ENCODE measurements at places on chromosomes 11 and 22. TPM values are rescaled to one million over a fixed set of nuclear protein-coding genes. Genes with fewer than 3 reads are reported as not detected.

The CASP5 gene
- not detected for polyA plus RNA-seq

The TRIOBP gene
- polyA plus RNA-seq = 24.7 TPM

The MPPED2 gene
- 1.5 TPM for polyA plus RNA-seq

The RFPL1 gene
- polyA plus RNA-seq = not detected

The C22orf31 gene
- polyA plus RNA-seq = not detected

The WNT11 gene
- polyA plus RNA-seq = 4.8 TPM

The ELMOD1 gene
- polyA plus RNA-seq = 2.4 TPM

DNA sequence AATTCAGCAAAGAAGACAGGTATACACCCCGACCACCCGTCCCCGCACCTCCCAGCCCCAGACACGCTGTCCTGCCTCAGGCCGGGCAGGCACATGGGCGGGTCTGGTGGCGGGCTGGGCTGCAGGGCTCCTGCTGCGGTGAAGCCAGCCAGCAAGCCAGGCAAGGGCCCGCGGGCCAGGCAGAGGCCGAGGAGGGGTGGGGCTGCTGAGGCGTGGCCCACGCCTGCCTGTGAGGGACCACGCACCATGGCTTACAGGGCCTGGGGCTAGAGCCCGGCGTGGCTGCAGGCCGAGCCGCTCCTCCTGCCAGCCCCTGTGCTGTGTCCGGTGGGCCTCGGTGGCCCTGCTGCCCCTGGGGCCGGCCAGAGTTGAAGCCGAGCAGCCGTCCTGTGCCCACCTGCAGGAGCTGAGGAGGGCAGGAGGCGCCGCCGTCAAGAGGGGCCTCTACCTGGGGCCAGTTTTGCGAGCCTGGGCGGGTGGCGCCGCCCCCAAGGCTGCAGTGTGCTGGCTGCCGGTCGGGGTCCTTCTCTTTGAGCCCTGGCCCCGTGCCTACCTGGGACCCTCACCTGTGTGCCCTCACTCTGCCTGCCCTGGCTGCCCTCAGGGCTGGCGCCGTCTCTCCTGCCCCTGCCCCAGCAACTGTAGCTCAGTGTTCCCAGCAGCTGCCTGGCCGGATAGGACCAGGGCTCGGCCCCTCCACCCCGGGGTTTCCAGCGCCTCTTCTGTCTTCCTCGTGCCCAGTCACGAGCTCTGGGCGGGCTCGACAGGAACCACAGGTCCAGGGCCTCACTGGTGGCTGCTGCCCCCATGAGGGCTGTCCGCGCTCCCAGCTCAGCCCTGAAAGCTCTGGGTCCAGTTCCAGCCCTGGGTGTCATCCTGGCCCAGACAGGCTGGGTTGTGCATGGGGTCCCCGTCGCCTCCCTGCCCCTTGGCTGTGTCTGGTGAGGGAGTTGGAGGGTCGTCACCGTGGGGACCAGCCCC lies 38.4 kb downstream of the MOB2 start:
- no peak for DNase-seq

DNA sequence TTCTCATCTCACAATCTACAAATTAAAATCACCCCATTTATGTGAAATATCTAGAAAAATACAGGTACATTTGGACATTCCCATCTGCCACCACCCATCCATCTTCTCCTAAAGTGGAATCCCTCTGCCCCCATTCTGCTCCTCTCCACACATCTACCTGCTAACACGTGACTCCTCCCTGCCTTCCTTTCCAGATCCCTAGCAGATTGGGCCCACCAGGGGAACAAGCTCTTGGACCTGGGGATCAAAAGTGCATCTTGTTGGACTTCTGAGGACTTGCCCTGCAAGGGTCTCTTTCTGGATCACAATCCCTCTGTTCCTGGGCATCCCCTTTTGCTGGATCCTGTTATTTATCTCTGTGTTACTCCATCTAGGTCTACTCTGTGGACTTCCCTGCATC lies 107.6 kb downstream of the ZNF280B start:
- DNase-seq = no peak

GRCh38 chr22:24039046-24039445 lies 27.9 kb downstream of the CABIN1 start:
- no peak for DNase-seq

DNA sequence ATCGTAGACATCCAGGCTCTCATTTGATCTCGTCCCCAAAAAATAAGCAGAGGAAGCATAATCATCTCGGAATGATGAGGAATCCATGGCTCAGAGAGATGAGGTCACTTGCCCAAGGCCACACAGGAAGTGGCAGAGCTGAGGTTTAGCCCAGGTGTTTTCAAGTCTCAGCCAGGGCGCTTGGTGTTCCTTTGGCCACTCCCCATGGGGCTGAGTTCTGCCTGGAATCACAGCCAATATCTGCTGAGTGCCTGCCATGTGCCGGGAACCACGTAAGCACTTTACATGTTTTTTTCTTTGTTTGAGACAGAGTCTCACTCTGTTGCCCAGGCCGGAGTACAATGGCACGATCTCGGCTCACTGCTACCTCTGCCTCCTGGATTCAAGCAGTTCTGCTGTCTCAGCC lies 29.5 kb upstream of the MYH9 start:
- no peak for DNase-seq

GRCh38 chr11:134243913-134244312 lies 9.2 kb downstream of the THYN1 start:
- no peak for DNase-seq

GRCh38 chr11:45901626-45902025 lies 5.4 kb downstream of the FREY1 start:
- no peak for DNase-seq

DNA sequence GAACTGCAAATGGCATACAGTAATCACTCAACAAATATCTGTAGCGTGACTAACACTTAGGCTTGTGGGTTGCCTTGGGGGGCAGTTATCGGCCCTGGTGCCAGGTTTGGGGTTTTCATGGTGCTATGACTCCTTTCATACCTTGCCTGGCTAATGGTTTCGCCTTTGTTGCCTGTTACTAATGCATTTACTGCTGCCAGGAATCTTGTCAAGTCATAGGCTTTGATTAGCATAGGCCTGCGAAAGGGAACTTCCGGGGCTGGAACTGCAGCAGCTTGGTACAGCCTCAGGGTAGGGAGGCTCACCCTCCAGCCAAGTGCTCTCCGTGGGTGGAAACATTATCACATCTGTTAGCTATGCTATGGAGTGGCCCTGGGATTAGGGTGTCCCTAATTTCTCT lies 13.2 kb downstream of the SLC25A18 start:
- no peak for DNase-seq

- no peak for DNase-seq
These were observed 122.9 kb upstream of the ARHGAP20 start for GRCh38 chr11:110835106-110835505.

DNA sequence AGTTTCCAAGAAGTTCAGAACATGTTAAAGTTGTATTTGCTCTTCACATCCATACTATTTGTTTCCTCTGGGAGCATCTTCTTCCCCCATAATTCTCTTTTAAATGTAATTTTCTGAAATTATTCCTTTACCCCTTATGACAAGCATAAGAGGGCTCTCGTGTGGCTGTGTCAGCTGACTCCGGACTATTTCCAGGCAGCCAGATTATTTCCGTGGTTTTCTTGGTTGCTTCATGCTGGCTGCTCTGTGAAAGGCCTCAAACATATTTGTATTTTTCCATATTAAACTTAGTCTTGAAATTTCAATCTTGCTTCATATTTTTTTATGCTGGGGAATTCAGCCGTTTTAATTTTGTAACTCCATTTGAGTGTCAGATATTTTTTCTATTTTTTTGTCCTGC lies 2.8 kb upstream of the MMP1 start:
- DNase-seq = no peak

GRCh38 chr11:45301537-45302246 lies 15.6 kb upstream of the SYT13 start:
- DNase-seq = no peak

DNA sequence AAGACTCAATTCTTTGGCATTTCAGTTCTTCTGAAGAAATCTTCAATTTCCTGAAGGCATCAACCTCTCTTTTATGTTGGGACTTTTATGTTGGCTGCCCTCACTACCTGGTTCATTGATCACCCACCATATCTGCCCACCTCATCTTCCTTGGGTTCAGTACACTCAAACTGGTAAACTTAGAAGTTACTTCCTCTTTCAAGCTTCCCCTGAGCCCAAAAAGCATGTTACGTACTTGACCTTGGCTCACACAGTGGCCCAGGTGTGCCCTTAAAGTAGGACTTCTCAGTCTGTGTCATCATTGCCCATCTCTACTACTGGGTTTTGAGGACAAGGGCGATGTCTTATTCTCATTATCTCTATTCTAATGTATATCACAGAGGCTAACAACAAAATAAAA lies 86.1 kb downstream of the GRIA4 start:
- no peak for DNase-seq

Measured in psoas muscle (tissue), 8 donors.